Fibroblast of skin of left quadriceps (primary cell): ENCODE measurements at places on chromosomes 2 and 18.

GRCh38 chr2:11363868-11364564 is 19.6 kb upstream of the ROCK2 start:
- DNase-seq, result no peak

GRCh38 chr18:6948281-6949055 is 169.1 kb downstream of the LAMA1 start:
- no peak for DNase-seq

DNA sequence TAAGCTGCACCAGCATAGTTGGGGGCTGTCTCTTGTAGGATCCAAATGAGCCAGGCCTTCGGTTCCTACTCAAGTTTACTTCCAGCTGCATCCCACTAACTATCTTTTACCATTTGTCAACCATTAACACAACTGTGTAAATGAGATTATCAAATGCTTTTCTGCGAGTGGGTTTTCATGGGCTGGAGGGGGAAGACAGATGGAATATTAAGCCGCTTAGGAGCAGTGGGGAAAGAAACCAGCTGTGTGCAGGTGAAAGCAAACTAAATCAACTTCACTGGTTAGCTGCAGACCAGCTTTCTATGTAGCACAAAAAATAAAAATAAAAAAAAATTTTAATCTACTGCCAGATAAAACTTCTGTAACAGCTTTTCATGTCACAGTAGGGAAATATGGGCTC is 307.3 kb upstream of the FBXO11 start:
- DNase-seq, result no peak

GRCh38 chr2:113281910-113282746 is 3.4 kb upstream of the PAX8 start:
- no peak for DNase-seq

DNA sequence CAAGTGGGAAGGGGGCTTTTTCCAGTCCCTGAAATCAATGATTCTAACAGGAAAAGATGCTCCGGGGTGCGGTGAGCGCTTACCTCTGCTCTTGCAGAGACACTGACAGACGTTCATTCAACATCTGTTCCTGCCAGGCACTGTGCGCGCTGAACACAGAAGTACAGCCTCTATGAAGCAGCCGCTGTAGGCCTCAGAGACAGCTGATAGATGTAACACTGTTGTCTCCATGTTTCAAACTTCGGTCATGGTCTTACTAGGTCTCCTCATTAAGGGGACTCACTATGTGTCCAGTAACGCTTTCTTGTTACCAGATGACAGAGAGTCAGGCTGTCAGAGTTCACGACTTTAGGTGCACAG is 649 bp upstream of the CLIP4 start:
- no peak for DNase-seq

DNA sequence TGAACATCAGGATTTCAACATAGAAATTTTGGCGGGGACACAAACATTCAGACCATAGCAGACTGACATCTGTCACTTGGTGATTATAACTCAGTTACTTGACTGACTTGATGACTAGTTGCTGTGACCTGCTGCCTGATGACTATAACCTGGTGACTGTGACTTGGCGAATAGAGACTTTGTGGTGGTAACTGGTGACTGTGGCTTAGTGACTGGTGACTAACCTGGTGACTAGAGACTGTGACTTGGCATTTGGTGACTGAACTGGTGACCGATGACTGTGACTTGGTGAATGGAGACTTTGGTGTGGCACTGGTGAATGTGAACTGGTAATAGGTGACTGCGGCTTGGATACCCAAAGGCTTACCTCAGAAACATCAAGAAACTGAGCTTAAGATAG is 563.1 kb upstream of the FAM98A start:
- DNase-seq, result no peak

DNA sequence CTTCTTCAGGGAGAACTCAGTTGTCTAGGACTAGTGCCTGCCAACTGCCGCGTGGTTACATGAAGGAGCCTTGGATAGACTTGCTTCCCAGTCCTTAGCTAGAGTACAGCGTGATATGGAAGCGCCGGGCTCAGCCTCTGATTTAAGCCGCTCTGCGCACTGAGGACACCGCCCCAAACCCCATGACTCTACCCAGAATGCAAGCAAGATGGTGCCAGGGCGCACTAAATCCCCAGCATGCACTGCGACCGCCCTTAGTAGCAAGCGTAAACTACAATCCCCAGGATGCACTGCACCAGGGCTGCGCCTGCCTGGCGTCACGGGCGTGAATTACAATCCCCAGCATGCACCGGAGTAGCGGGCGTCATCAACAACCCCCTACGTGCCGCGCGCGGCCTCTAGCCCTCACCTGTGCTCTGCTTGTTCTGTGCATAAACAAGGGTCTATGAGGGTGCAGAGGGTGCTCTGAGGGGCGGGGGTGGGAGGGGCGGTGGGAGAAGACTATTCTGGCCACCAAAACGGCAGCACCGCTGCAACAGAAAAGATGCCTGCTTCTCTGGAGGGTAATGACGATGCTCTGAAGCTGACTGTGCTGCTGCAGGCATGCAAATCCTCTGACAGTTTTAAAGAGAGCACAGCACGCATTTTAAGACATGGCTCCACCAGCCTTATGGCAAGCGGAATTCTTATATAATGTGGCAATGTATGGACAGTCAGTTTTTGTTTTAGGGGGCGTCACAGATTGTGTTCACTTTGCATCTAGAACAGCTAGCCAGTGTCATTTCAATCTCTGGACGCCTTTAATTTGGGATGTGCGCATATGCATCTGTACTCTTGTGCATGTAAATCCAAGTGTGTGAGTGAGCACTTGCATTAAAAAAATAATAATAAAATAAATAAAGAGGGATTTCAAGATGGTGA is 282.5 kb upstream of the MYT1L start:
- DNase-seq, result peak; percentile 71

- peak; percentile 93 for DNase-seq
Measured at GRCh38 chr2:37523814-37524362, 147.6 kb downstream of the CDC42EP3 start.

DNA sequence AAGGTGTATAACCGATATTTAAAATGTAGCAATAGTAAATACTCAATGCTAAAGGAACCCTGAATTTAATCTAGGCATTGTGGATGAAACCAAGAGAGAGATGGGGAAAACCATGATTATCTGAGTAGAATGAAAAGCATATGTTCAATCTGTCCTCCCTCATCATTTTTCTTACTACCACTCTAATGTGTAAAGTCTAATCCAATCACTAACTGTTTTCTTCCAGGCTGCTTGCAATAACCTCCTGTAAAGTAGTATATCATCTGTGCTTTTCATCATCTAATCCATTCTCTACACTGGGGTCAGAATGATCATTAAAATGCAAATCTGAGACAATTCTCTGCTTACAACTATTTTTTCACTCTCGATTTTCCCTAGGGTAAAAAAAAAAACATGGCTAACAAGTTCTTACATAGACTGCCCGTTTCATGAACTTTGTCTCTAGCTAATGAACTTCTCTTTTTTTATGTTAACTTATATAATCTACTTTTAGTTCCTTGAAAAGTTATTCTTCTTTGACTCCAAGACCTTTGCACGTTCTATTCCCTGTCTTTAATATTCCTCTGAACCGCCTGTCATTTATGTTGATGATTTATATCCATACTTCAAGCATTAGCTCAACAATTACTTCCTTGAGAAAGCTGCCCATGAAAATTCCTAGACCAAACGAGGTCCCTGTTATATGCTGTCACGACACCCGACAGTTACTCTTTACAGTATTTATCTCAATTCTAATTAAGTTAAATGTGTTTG is 94.7 kb upstream of the SLC8A1 start:
- DNase-seq, result no peak

DNA sequence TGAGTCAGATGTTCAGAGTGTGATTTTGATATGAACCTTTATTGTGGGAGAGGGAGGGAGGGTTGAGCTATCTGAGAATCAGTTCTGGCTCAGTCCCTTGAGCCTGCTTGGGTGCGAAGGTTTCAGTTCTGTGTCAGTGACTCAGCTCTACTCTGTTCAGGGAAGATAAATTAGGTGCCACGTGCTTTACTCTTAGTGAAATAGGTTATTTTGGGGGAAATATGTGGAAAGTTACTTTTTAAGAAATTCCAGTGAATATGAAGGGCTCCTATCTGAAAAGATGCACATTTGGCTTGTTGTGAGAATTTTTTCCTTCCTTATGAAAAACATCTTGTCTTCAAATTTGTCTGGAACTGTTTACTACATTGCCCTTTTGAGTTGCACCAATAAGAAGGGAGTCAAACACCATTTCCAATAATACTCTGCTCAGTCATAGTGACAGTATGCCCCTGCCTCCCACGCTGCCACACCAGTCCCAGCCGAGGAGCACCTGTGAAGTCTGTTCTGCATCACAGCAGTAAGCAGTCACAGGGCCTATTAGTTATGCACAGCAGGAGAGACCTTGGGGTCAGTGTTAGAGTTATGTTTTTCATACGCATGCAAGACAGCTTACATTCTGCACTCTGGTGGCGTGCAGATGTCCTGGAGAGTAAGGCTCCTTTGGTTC is 32.8 kb upstream of the DNAH7 start:
- DNase-seq, result peak; percentile 44

- DNase-seq, result no peak
Measured at GRCh38 chr2:233424154-233424951, 70.1 kb downstream of the DGKD start.

DNA sequence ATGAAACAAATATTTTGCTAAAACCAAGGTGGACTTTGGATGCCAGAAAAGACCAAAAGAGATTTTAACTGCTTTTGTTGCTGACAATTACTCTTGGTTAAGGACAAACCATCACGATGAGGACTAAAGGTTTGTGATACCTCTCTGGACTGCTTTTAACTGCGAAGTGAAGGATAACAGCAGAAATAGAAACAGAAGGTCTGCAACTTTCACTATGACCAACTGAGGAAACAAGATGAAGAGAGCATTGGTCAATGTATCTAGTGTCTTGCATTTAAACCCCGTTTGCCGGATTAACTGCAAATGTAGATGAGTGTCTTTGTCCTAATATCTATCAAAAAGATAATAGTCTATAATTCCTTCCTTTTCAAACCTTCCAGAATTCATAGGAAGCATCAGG is 541.7 kb downstream of the ERBB4 start:
- no peak for DNase-seq

GRCh38 chr2:71932780-71933466 is 214.7 kb downstream of the CYP26B1 start:
- DNase-seq, result no peak

- DNase-seq, result no peak
Measured at GRCh38 chr2:96872591-96873349, 2.9 kb upstream of the SEMA4C start.

- DNase-seq, result no peak
Measured at GRCh38 chr2:9346885-9347284, 76.4 kb downstream of the ITGB1BP1 start.

GRCh38 chr2:128735296-128735960 is 416.8 kb upstream of the HS6ST1 start:
- DNase-seq, result no peak

- DNase-seq, result no peak
Measured at GRCh38 chr2:207143215-207144172, 22.3 kb downstream of the KLF7 start.

DNA sequence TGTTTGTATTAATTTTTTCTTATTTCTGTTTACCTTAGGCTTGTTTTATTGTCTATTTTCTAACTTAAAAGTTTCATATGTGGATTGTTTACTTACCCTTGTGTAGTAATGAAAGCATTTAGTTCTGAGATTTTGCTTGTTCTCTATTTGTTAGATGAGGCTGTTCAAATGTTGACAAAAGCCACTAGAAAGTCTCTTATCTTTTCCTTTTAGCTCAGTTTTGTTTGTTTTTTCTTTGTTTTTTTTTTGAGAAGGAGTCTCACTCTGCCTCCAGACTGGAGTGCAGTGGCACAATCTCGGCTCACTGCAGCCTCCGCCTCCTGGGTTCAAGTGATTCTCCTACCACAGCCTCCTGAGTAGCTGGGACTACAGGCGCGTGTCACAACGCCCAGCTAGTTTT is 30.9 kb downstream of the USP14 start:
- no peak for DNase-seq

GRCh38 chr2:215579809-215580208 is 143.9 kb upstream of the FN1 start:
- DNase-seq, result peak; percentile 90

DNA sequence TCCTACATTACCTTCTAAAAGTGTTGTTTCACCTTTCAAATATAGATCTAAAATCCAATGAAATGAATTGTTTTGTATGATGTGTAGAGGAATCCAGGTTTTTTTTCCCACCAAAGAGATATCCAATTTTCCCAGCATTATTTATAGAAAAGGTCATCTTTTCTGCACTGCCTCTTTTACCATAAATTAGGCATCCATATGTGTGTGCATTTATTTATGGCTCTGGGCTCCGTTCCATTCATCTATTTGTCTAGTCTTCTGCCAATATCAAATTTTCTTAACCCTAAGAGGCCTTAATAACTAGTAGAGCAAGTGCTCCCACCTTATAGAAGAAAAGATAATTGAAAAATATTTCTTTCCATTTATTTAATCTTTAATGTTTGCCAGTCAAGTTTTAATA is 88.3 kb downstream of the ATAD2B start:
- DNase-seq, result no peak

- no peak for DNase-seq
Measured at GRCh38 chr2:43518181-43518580, 77.7 kb downstream of the THADA start.

DNA sequence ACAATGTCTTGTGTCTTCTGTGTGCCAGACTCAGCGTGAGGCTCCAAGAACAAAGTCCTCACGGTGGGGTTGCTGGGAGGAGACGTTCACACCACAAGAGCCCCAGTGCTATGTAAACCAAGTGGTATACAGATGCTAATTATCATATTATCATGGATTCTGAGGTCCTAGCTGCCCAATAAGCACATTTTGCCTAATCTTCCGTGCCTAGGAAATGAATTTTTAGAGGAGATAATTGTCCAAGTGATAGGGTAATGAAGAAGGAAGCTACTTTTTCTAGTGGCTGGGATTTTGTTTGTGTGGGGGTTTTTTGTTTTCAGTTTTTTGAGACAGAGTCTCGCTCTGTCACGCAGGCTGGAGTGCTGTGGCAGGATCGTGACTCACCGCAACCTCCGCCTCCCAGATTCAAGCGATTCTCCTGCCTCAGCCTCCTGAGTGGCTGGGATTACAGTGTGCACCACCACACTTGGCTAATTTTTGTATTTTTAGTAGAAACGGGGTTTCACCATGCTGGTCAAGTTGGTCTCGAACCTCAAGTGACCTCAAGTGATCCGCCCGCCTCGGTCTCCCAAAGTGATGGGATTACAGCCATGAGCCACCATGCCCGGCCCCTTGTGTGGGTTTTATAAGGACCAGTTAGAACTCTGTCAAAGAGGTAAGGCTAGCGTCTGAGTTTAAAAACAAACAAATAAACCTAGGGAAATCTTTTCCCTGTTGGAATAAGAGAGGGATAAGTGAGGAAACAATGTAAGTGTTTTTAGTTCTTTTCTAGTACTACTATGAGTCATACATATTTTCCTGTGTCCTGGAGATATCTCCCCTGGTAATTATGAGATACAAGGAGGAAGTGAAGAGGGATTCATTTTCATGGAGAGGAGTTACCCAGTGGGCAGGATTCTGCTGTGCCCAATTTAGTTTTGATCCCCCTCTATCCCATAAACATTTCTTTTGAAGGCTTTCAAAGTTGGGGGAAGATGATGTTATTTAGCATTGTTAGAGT is 9.5 kb upstream of the SMAD7 start:
- DNase-seq, result peak; percentile 43
